Fibroblast of the aortic adventitia (primary cell): ENCODE measurements at places on chromosomes 4 and X. TPM values are rescaled to one million over a fixed set of nuclear protein-coding genes. Genes with fewer than 3 reads are reported as not detected.

The LONRF3 gene
- total RNA-seq: 1.5 TPM in 1 of 2 replicates, not detected in the other

The FRMPD4 gene
- 0.41 and 5.0 TPM in 2 replicates for total RNA-seq

The GPR34 gene
- not detected in 2 replicates for total RNA-seq

The PRRG3 gene
- total RNA-seq: 0.45 and 0.49 TPM in 2 replicates

The ADGRL3 gene
- under 0.01 and 7.9 TPM in 2 replicates for total RNA-seq

The CYLC1 gene
- total RNA-seq: not detected in 2 replicates

The UGT2A1 gene
- not detected in 2 replicates for total RNA-seq

The BRCC3 gene
- 8.5 and 17.4 TPM in 2 replicates for total RNA-seq

The MMRN1 gene
- total RNA-seq: 0.45 and 3.7 TPM in 2 replicates

The NPNT gene
- total RNA-seq: not detected in 2 replicates

The FGF5 gene
- total RNA-seq: 0.98 and 55.9 TPM in 2 replicates

The BANK1 gene
- 0.41 and 0.54 TPM in 2 replicates for total RNA-seq

The GAB3 gene
- 1.2 and 4.2 TPM in 2 replicates for total RNA-seq

The ZCCHC18 gene
- 0.27 and 2.4 TPM in 2 replicates for total RNA-seq

The SSX2 gene
- total RNA-seq: not detected in 2 replicates

The GYPA gene
- not detected in 2 replicates for total RNA-seq

The SH3RF1 gene
- 47.5 and 57.8 TPM in 2 replicates for total RNA-seq
